AG09319 (cell line): ENCODE measurements at places on chromosomes 6 and 20.
A peak's percentile ranks its signal among the peaks of the same experiment; 100 is the strongest.

GRCh38 chr6:165835410-165835851, 172.4 kb upstream of the PDE10A start:
- no peak for DNase-seq

GRCh38 chr6:37838219-37838921, 18.8 kb downstream of the ZFAND3 start:
- no peak for DNase-seq

GRCh38 chr6:66238851-66239250, 531.8 kb upstream of the EYS start:
- no peak for DNase-seq

DNA sequence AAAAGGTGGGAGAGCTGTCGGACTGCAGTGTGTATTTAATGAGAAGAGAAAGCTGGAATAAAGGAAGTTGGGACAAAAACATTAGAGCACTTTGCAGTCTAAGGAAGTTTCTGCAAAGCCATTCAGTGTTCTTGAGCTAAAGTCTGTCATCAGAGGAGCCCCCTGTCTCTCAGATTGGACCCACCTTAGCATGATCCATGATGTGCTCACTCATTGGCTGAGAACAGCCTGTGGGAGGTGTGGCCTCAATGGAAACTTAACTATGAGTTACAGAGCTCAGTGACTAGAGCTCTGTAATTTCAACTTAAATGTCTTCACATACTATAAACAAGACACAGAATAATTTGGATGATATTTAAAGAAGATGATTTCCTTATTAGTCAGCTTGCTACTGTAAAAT, 437.0 kb downstream of the BTBD3 start:
- no peak for DNase-seq

GRCh38 chr20:57309544-57310115, 20.0 kb upstream of the SPO11 start:
- DNase-seq = no peak

DNA sequence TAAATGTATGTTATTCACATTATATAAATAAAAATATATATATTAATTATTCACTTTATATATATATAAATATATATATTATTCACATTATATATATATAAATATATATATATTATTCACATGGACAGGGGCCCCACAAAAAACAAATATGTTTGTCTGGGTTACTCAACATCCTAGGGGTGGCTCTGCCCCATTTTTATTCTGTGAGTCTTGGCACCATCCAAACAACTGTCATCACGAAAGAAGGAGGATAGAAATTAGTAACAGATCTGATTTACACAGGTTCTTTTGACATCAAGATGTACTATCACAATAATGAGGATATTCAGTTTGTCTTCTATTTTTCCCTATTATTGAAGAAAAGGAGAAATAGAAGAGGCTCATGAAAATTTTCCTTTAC, 187.3 kb downstream of the GPX5 start:
- no peak for DNase-seq

DNA sequence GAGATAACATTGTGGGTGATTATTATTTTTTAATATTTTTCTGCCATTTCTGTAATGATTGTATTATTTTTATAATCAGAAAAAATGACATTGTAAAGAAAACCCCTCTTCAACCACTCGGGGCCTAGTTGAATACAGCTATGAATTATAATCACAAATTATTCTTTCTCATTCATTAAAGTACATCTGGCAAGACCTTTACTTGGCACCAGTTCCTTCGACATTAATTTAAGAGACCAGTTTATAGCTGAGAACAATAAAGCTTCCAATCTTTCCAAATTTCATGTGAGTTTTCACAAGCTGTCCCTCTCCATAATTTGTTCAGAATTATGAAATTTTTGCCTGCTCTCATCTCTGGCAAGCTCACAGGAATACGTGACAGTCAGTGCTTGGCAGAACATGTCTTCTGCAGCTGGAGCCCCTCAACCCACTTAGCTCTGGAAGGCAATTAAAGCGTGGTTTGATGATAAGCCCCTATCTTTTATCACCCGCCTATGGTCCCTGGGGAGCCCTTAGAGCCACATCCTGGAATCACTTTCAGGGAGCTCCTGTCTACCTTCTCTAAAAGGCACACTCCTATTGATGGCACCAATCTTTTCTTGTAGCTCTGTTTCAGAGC, 237.2 kb upstream of the PRND start:
- no peak for DNase-seq

DNA sequence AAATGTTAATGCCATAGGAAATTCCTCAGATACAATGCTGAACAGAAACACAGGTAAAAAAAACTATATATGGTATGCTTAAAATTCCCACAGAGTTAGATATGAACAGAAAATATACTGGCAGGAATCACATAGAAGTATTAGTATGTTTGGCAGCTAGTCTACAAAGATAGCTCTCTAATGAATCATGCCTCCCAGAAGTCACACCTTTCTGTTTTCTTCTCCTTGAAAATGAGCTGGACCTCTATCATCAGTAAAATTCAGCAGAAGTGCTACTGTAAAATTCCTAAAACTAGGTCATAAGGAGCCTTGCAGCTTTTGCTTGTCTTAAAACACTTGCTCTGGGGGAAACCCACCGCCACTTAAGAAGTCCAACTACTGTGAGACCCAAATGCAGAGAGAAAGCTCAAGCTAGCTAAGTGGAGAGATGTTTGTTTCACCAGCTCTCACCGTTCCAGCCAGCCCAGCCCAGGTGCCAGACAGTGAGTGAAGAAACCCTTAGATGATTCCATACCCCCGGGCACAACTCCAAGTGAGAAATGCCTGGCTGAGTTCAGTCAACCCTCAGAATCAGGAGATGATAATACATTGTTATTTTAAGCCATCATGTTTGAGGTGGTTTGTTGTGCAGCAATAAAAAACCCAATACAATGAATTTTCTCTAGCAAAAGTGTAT, 43.0 kb downstream of the TSPYL4 start:
- no peak for DNase-seq

- DNase-seq = no peak
Measured at GRCh38 chr20:17248224-17248623, 21.4 kb downstream of the PCSK2 start.

DNA sequence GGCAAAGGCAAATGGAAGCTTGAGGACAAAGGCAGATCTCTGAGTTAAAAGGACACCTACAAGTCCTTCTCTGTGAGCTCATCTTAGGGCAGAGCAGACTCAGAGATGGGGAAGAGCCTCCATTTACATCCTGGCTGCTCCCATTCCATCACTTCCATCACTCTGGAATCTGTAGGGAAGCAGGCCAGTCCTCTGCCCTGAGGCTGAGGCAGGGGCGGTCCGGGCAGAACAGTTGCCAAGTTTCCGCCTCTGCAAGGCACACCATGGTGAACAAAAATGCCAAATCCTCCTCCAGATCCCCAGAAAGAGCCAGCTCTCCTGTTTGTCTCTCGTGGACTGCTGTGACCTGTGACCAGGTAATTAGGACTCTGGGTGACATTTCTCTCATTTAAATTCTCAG, 209.6 kb upstream of the SSTR4 start:
- no peak for DNase-seq

GRCh38 chr20:46637020-46637419, 14.2 kb downstream of the SLC13A3 start:
- no peak for DNase-seq

GRCh38 chr20:9160757-9161156, 91.9 kb downstream of the PLCB4 start:
- DNase-seq = no peak

DNA sequence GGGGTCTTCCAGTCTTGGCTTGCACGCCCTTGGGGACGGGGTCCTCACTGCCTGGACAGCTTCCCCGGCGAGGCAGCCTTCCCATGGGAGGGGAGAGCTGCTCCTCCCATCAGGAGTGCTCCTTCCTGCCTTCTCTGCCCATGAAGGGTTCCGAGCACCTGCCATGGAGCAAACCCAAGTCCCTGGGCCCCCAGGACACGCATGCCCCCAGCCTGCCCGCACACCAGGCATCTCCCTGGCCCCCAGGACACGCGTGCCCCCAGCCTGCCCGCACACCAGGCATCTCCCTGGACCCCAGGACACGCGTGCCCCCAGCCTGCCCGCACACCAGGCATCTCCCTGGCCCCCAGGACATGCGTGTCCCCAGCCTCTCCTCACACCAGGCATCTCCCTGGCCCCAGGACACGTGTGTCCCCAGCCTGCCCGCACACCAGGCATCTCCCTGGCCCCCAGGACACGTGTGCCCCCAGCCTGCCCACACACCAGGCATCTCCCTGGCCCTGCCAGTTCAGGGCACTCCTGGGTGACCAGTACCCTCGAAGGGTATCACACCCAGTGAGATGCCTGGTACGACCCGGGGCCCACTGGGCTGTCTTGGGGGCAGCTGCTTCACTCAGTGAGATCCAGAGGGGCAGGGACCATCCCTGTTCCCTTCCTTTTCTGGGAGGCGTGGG, 21.7 kb downstream of the COL20A1 start:
- DNase-seq = no peak

- DNase-seq = peak; percentile 82
Measured at GRCh38 chr6:4320860-4321259, 185.5 kb upstream of the ECI2 start.

- no peak for DNase-seq
Measured at GRCh38 chr6:119331663-119332286, 17.8 kb downstream of the MAN1A1 start.

DNA sequence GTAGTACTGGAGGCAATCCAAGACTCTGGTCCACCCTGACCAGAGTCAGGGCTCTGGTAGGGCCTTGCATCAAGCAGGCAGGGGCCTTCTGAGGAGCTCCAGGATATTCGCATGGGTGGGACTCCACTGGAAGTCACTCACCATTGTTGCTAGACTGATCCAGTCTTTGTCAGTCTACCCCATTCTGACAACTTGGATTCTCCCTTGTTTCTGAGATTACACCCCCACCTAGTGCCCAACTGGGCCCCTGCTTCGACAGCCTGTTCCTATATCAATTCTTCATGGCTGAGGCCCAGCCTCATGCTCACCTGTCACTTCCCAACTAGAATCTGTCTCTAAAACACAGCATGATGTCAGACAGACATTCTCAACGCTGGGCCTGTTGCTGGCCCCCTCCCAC, 5.2 kb downstream of the SLC35D3 start:
- DNase-seq = no peak

GRCh38 chr20:24693466-24694156, 224.2 kb downstream of the SYNDIG1 start:
- DNase-seq = no peak

DNA sequence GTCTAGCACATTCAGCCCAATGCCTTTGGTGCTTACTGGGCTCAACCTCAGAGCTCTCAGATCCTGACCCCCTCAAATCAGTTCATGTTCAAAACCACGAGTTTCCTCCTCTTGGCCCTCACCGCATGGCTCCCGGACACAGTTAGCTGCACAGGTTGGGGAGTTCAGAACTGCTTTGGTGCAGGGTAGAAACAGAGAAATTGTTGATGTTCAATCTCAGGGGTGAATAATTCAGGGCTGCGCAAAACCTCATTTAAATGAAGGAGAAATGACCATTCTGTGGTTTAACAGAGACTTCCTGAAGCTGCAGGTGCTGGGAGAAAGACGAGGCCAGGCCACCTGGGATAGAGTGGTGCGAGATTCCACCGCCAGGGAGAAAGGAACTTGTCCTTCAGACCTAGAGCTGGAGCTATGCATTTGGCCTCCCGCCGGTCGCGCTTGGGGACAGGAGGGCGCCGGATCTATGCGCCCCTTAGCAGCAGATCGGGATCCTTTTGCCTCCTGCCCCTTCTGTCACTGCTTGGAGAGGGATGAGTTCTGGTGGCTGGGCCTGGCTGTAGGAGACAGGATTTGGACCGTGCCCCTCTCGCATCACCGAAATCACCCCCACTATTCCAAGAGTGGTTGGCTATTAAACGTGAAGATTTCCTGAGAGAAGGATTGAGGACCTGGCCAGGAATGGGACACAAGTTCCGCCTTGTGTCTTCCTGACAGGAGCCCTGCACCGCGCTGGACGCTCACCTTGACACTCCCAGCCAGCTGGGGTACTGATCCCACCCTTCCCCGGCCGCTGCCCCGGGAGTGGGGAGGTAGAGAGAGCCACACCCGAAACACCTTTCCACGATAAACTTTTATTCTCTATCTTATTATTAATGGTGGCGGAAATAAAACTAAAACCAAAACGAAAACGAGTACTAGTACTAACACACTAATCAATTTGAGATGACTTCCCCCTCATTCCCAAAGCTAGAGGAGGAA, 767 bp upstream of the PAX1 start:
- DNase-seq = no peak

DNA sequence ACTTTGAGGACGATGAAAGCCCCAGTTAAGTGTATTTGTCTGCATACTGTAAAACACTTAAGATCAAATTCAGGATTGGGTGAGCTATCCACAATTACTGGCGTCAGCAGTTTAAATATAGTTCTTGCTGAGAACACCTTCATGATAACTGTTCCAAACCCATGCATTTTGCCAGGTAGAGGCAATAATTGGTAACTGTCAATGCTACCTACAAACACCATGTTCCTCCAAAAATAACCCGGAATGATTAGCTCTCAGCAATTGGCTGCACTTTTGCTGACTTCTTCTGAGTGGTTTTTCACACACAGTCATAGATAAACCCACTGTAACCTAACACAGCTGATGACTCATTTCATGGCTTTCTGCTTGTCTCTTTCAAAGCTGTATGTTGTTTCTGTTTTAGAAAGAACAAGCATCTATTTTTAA, 1358.6 kb upstream of the GJE1 start:
- peak; percentile 15 for DNase-seq

GRCh38 chr6:35238843-35239289, 20.7 kb upstream of the ZNF76 start:
- DNase-seq = no peak

DNA sequence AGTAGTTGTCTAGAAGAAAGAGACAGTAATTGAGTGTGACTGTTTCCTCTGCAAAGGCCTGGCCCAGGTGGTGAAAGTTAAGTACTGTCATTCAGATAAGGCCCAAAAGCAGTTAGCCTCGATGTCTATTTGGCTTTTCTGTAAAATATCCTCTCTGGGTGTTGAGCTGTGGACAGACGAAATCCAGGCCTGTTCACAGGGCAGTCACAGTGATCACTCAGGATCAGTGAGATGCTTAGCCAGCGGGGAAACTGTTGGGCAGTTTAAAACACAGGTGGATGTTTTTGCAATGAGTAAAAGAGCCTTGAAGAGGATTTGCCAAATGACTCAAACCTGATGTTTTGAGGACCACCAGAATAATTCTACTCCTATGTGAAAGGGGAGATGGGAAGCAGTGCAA, 22.0 kb upstream of the PRDM1 start:
- DNase-seq = no peak

GRCh38 chr6:161226009-161226964, 47.6 kb downstream of the AGPAT4 start:
- DNase-seq = no peak

GRCh38 chr6:105196076-105196475, 16.3 kb upstream of the POPDC3 start:
- no peak for DNase-seq

DNA sequence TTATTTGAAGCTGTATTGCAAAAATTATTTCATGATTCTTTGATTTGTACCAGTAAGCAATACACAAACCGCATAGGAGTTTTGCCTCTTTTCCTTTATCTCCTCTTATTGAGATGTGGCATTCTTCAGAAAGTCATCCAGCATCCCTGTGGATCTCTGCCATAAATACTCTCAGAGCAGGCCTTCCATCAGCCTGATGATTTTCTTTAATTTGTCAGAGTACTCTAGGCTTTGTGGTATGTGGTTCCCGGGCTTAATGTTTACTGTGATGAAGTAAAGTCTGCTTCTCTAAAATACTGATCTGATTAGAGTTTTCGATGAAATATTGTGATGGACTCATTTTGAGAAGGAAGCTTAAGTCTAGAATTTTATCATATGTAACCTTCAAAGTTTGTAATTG, 31.1 kb upstream of the SLC35D3 start:
- DNase-seq = no peak
